ENCODE measurements at places on chromosomes 12 and 14.

DNA sequence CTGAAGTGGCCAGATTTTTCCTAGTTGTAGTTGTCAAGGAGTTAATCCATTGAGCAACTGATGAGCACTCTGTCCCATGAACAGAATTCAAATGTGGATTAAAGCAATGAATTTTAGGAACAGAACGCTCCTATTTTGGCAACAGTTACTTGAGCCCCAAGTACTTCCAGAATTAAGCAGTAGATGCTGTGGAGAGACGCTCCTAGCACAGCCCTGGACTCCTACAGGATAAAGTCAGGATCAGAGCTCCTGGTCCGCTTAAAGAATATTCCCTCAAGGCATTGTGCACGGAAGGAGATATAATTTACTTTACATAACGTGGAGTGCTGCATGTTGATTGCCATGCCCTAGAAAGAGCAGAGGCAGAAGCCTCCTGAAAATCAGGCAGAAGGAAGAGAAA lies 53.4 kb downstream of the FLRT2 start:
- no peak for DNase-seq

DNA sequence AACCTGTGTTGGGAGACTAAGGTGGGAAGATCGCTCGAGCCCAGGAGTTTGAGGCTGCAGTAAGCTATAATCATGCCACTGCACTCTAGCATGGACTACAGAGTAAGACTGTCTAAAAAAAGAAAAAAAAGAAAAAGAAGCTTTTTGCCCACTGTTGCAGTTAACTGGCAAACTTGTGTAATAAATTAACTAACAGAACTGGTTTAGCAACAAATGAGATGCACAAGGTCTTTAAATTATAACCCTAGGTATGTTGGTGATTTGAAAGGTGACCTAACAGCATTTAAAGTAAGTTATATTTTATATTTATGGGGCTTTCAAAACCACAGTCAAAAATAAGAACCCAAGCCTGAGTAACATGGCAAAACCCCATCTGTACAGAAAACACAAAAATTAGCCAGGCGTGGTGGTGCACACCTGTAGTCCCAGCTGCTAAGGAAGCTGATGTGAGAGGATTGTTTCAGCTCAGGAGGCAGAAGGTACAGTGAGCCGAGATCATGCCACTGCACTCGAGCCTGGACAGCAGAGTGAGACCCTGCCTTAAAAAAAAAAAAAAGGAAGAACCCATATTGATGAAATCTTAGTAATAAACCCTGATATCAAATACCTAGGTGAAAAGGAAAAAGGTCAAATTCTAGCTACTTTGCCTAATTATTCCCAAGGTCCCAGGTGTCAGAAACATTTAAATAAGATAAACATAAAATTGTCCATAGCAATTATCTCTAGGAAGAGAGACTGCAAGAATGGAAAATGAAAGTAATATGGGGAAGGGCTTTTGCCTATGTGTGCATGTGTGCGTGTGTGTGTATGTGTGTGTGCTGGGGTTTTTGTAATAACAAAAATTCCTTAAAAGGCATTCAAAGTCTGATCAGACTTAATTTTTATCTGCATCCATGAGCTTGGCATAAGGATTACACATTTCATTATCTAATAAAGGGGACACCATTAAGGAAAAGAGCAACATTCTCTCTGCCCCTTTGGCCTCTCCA lies 15.4 kb downstream of the SYNE2 start:
- no peak for DNase-seq

DNA sequence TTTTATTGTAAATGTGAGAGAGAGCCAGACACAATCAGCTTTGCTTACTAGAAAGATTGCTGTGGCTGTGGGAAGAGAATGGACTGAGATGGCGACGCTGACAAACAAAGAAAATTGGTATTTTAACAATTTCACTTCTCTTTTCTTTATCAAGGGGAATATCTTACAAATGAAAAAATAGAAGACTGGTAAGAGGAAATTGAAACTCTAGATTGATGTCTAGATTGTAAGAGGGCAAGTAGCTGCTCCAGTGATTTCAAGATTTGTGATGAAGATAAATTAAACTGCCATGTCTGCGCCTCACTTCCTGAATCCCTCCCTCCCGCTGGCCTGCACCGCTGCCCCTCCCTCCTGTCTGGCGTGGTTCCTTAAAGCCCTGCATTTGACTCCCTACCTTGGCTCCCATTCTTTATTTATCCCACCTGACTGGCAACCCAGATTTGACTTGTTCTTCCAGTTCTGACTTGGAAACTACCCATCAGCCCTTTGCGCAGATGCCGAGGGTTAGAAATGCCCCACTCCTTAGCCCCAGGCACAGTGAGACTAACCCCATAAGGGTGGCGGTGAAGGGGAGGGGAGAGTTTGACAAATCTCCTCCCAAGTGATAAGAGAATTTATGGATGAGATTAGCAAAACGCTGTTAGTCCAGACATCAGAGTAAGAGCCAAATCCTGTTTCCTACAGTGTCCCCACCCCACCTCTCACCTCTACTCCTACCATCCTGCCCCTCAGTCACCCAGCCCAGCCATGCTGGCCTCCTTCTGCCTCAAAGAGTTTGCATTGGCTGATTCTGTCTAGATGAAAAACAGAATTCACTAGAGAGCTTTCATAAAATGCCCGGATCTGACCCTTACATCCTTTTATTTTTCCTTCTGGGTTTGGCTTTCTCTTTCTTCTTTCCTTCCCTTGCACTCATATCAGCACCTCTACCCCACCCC lies 125.3 kb upstream of the ATF7IP start:
- peak; percentile 45 for DNase-seq

- DNase-seq, result no peak
These were observed 24.7 kb downstream of the CLMN start for GRCh38 chr14:95294834-95295599.

DNA sequence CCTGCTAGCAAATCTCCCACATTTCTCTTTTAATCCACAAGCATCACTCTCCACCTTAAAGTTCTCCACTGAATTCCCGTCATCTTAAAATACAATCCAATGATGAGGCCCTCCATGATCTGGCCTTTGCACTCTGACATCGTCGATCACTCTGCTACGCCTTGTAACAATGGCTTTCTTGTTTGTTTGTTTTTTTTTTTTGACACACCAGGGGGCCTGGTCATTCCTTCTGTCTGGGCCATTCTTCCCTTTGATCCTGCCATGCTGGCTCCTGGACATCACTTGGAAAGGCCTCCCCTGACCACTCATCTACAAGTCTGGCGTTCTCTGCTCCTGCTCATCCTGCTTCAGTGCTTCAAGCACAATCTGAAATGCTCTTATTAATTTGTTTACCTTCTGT lies 233.5 kb downstream of the PPM1H start:
- DNase-seq, result no peak

DNA sequence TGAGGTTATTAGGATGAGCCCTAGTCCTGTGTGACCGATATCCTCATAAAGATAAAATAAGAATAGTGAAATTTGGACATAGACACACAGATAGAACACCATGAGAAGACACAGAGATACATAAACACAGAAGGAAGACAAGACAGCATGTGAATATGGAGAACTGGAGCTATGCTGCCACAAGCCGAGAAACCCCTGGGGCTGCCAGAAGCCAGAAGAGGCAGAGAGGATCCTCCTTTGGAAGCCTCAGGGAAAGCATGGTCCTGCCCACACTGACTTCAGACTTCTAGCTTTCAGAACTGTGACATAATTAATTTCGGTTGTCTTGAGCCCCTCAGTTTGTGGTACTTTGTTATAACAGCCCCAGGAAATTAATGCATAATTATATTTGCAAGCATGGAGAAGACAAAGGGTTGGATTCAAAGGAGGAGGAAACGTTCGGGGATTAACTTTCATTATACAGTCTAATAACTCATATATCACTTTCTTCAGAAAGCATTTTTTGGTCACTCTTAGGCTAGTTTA lies 1501.8 kb upstream of the FLRT2 start:
- no peak for DNase-seq

DNA sequence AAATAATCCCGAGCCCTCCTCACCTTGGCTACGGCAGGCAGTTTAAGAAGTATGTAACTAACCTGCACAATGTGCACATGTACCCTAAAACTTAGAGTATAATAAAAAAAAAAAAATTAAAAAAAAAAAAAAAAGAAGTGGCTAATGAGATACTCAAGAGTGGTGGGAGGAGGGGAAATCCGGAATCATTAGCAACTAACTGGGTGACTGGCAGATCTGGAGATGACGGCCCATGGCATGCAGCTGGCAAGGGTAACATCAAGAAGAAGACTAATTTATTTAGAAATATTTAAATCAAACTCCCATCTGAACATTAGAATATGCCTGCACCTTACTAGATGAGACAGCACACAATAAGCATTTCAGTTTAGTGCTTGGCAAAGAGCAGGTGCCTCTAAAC lies 52.3 kb upstream of the TMCC3 start:
- DNase-seq, result no peak

- DNase-seq, result peak; percentile 87
These were observed 545 bp downstream of the YARS2 start for GRCh38 chr12:32755051-32755653.

DNA sequence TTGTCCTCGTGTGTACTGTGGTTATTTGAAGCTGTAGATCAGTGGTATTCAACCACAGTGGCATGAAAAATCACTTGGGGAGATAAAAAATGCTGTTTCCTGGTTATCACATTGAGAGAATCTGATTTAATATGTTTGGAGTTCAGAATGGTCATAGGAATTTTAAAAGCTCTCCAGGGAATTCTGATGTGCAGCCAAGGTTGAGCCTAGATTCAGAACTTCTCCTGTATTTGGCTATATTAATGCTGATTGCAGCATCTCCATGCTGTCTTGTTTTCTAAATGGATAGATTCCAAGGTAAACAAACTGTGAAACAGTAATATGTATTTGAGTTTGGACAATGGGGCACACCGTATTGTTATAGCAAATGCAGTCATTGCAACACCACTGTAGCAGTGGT lies 982.2 kb upstream of the FBXO33 start:
- no peak for DNase-seq

- DNase-seq, result no peak
These were observed 26.6 kb downstream of the PRKCH start for GRCh38 chr14:61347826-61348443.

All from activated CD8-positive, alpha-beta memory T cell treated with anti-CD3 and anti-CD28 coated beads, Interleukin-2, amount 10 ng/mL, durations not matched to agents 7 days and 5 days (primary cell).